Mucosa of gallbladder (tissue), 1 donor: ENCODE measurements at places on chromosomes 2 and 18.

DNA sequence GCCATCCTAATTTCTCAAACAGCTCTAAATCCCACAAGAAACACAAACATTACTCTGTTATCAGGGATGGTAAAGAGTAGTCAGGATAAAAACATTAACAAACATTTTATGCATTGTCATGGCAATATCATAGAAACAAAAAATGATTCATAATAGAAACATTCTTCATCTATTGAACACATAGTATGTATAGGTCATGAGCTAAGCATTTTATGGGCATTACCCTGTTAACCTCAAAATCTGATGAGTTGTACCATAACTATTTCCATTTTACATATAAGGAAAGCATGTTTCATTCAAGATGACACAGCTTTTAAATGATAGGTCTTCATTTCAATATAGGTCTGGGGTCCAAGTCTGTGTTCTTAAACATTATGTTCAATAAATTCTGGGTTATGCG lies 344.9 kb downstream of the RND3 start:
- DNase-seq = no peak

DNA sequence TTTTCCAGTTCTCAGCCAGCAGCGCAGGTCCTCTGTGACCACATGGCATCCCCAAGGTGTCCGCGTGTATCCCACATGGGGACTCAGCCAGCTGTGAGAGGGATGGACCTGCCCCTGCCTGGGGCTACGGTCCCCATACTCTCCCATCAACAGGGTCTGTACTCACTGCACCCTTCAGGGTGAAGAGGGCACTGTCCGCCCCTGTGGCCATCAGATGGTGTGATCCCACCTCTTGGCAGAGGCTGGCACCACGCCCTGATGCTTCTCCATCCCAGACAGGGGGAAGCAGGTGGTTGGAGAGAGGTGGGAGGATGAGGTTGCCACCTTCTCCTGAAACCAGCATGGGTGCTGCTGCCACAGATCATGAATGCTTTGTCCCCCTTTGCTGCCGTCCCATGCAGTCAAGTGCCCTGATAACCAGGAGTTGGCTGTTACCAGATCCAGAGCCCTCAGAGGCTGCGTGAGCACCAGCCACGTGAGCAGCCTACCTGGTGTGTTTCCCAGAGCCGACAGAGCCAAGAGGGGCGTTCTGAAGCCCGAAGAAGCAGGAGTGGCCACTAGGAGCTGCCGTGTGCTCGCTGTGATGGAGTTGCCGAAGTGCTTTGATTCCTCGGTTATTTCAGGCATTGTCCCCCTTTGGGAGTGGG lies 93.9 kb downstream of the SH3RF3 start:
- no peak for DNase-seq

DNA sequence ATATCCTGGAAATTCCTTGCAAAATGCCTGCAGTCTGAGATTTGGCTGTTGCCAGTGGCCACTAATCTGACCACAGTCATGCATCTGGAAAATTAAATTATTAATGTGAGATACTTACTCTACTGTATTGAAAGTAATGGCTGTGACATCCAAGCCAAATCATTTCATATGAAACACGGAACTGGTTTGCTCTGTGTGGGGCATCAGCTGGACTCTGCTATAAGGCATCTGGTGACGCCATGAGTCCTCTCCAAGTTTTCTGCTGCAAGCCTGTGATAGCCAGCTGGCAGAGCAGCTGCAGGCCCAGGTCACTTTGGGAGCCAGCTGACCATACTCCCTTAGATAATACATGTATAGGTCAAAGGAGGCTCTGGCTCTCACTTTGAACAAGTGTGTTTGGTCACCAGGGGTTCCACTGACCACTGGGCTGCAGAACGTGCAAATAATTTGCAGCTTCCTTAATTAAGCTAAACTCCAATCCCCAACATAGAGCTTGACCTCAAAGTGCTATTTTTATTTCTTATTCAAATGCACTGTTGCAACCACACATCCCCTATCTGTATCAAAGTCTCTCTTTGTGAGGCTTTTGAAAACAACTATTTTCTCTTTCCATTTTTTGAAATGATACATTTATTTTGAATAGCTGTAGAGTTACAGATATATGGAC lies 152.9 kb downstream of the NCKAP5 start:
- no peak for DNase-seq

GRCh38 chr18:56445422-56445821 lies 193.0 kb downstream of the TXNL1 start:
- DNase-seq = no peak

GRCh38 chr2:26864226-26864625 lies 16.3 kb downstream of the DPYSL5 start:
- DNase-seq = no peak

- DNase-seq = no peak
Observed at GRCh38 chr2:12455661-12456060, 261.1 kb upstream of the TRIB2 start.

DNA sequence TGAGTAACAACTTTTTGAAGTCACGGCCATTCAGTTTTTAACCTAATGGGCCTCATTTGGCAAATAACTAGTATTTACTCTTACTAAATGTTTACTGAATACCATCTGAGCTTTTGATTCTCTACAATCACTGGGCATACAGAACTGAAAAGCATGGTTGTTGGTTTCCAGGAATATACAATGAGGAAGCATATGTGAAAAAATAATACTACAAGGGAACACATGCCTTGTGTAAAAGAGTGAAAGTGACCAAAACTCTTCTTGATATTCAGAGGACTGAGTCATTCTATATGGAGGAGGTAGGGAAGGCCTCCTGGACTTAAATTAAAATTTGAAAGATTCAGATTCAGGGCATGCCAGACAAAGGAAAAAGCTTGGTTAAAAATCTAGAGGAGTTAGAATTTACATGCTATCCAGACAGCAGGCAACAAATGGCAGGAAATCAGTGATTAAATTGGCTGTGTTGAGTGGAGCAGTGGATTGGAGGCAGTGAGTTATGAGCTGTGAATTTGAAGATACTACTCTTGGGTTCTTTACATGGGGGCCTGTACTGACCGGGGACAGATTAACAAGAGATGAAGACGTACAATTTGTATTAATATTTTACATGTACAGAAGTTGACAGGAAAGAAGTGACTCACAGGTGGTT lies 53.6 kb upstream of the NRXN1 start:
- no peak for DNase-seq

GRCh38 chr2:24018241-24018640 lies 8.4 kb downstream of the MFSD2B start:
- DNase-seq = no peak

- DNase-seq = no peak
Observed at GRCh38 chr2:240723851-240724250, 32.2 kb downstream of the AQP12A start.

GRCh38 chr18:58668211-58668610 lies 3.1 kb upstream of the MALT1 start:
- DNase-seq = no peak

- no peak for DNase-seq
Observed at GRCh38 chr2:225413786-225414185, 14.3 kb downstream of the NYAP2 start.
